Activated CD4-positive, alpha-beta T cell treated with anti-CD3 and anti-CD28 coated beads, Interleukin-2, amount 50 U/mL, for 4 hours (primary cell): ENCODE measurements at places on chromosomes 5 and 9.

GRCh38 chr9:116791326-116791725 is 104.2 kb downstream of the TRIM32 start:
- DNase-seq: no peak

DNA sequence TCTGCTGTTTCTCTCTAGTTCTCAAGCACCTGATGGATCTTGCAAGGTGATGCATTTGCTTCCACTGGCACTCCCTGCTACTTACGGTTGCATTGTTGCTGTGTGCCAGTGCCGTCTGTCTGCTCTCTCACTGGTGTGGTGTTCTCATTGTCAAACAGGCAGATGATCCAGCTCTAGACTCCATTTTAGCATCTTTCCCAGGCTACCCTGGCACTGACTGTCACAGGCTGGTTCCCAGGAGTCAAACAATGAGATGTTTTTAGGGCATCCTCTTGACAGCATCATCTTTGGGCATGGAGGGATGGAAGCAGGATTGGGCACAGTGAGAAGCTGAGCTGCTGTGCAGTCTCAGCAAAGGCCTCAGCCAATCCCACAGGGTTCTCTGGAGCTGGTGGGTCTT is 12.9 kb downstream of the MTRR start:
- no peak for DNase-seq

DNA sequence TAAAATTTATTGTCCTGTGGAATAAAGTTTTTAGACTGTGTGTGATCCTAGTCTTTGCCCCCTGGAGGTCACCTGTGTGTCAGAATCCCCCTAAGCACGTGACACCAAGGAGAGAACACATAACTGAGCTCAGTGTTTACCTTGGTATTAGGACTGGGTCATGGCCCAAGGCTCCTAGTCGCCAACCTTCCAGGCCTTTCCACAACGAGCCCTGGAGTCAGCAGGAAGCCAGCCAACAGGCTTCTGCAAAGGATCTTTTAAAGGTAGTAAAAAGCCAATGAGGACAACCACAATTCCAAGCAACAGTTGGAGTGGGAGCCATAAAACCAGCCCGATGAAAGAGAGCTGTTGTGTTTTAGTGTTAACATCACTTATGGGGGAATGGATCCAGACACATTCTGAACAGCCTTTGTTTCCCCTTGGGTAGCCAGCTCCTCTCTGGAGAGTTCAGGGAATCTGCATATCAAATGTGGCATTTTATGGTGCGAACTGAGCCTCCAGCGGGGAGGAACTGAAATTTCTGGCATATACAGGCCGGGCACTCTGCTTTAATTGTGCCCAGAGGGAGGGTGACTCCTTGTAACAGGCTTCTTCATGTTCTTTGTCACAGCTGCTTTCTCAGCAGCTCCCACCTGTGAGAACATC is 239.9 kb downstream of the FSTL4 start:
- DNase-seq: no peak

GRCh38 chr5:16713386-16713928 is 96.7 kb upstream of the RETREG1 start:
- DNase-seq: no peak

DNA sequence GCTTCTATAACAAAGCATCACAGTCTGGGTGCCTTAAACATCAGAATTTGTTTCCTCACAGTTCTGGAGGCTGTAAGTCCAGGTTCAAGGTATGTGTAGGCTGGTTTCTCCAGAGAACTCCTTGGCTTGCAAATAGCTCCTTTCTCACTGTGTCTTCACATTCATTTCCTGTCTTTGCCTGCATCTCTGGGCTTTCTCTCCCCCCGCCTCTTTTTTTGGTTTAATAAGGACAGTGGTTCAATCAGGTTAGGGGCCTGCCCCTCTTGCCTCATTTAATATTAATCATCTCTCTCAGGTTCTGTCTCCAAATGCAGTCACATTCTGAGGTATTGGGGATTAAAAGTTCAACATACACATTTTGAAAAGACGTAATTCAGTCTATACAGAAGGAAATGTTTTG is 225.5 kb upstream of the ATP10B start:
- no peak for DNase-seq

- no peak for DNase-seq
These were observed 2.7 kb downstream of the PTGES start for GRCh38 chr9:129750013-129750638.

- no peak for DNase-seq
These were observed 537.6 kb downstream of the DTWD2 start for GRCh38 chr5:118450554-118451332.

DNA sequence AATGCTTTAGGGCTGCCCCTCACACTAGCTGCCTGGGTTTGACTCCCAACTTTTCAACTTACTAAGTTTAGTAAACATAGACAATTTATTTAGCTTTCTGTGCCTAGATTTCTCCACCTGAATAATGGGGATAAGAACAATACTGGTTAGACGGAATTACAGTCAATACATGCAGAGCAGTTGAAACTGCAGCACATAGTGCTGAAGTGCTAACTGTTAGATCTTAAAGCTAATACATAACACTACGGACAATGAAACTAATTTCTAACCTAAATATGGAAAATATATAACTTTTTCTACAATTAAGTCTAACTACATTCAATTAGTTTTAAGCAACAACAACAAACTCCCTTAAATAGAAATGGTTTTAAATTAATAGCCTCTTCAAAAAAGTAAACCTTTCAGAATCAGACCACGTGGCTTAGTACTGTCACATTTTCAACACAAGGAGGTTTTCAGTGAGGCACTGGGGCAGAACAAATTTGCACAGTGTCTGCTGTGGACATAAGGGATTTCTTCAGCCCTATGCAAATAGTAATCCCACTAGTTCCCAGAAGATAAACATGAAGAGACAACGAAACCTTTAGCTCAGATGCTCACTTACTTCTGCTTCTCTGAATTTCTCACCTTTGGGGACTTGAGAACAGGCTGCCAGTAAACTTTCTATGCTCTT is 293.4 kb downstream of the EDIL3 start:
- DNase-seq: no peak

GRCh38 chr5:6180231-6180872 is 198.0 kb downstream of the MED10 start:
- DNase-seq: no peak

DNA sequence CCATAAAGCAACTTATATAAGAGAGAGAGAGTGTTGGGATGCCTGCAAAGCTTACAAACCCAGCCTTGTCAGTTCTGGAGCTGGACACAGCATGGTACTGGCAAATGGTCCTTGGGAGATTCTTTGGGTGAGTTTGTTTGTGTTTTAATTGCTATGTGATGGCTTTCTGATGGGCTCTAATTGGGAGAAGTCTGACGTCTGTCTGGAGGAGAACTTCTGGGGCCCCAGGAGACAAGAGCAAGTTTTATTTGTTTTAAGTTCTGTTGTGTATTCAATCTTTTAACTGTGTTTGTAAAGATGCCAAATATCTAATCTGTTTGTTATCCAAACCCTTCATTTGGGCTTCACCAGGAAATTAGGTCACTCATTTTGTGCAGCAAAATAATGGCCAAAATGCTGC is 50.3 kb upstream of the AFAP1L1 start:
- DNase-seq: no peak
